ENCODE measurements at places on chromosomes 2 and 18. TPM values are rescaled to one million over a fixed set of nuclear protein-coding genes. Genes with fewer than 3 reads are reported as not detected.

- DNase-seq, result no peak
Measured at GRCh38 chr2:11729362-11730212, 16.8 kb upstream of the LPIN1 start.

The FOXI3 gene
- not detected for polyA plus RNA-seq

DNA sequence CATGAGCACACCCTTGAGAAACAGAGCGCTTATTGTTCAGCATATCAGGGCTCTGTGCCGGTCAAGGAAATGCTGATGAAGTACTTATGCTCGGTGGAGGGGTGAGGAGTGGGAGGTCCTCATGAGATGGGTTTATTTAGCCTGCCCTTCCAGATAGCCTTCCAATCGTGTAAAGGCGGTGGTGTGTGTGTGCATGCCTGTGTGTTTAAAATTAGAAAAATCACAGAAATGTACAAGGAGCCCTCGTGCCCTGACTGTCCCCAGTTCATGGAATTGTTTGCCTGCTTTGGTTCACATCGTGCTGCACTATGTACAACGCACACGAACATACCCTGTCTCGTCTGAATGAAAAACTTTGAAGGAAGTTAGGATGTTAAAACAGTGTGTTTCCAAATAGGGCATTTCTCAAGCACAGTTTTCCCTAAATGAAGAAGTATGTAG lies 158.6 kb downstream of the AQP4 start:
- peak; percentile 52 for DNase-seq

The REG3A gene
- not detected for polyA plus RNA-seq

DNA sequence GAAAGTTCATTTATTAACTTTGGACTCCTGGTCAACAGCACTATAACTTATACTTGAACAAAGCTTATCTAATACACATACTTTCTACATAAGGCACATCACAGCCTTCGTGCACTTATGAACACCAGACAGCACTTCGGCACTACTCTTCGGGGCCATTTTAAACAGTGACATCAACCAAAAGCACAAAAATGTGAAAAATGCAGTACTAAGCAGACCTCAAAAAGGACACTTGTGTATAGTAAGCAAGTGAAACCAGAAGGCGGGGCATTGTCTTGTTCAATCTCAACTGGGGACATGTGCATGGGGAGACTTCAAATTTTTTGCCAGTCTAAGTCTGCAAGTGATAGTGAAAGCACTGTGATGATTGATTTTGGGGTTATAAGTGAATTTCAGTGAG lies 163.0 kb downstream of the NCKAP5 start:
- DNase-seq, result no peak

DNA sequence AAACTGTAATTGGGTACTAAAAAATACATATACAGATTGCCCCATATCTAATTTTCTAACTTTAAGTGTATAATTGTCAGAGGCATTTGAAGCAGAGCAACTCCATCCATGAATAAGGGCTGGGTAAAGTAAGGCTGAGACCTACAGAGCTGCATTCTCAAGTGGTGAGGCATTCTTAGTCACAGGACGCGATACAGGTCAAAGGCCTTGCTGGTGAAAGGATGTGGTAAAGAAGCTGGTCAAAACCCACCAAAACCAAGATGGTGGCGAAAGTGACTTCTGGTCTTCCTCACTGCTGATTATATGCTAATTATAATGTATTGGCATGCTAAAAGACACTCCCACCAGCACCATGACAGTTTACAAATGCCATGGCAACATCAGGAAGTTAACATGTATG lies 50.0 kb downstream of the SLC8A1 start:
- DNase-seq, result no peak

The PRKRA gene
- 68.5 TPM for polyA plus RNA-seq

GRCh38 chr18:21303445-21303844 lies 61.4 kb downstream of the GREB1L start:
- no peak for DNase-seq

The KRCC1 gene
- polyA plus RNA-seq, result 55.4 TPM

The RAB6C gene
- 0.51 TPM for polyA plus RNA-seq

DNA sequence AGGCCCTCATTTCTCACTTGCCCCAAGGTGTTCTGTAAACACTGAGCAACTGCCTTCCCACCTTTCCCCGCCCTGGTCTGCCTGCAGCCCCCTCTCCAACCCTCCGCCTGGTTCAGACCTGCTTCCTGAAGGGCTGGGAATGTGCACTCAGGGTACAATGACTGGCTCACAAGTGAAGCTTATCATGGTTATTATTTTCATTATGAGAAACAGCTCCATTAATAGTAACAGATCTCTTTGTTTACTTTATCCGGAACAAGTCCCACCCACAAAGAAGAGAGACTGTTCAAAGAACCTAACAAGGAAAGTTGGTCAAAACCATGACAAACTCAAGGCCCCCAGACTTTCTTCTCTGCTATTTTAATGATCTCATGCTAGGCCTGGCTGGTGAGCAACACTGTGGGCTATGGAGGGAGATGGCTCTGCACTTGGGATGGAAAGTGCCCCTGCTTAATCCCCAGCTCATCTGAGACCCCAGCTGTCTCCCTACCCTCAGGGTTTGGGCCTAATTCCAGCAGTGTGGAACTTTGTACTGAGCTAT lies 36.7 kb downstream of the ARHGAP25 start:
- no peak for DNase-seq

GRCh38 chr2:11527001-11527400 lies 6.8 kb upstream of the GREB1 start:
- DNase-seq, result no peak

DNA sequence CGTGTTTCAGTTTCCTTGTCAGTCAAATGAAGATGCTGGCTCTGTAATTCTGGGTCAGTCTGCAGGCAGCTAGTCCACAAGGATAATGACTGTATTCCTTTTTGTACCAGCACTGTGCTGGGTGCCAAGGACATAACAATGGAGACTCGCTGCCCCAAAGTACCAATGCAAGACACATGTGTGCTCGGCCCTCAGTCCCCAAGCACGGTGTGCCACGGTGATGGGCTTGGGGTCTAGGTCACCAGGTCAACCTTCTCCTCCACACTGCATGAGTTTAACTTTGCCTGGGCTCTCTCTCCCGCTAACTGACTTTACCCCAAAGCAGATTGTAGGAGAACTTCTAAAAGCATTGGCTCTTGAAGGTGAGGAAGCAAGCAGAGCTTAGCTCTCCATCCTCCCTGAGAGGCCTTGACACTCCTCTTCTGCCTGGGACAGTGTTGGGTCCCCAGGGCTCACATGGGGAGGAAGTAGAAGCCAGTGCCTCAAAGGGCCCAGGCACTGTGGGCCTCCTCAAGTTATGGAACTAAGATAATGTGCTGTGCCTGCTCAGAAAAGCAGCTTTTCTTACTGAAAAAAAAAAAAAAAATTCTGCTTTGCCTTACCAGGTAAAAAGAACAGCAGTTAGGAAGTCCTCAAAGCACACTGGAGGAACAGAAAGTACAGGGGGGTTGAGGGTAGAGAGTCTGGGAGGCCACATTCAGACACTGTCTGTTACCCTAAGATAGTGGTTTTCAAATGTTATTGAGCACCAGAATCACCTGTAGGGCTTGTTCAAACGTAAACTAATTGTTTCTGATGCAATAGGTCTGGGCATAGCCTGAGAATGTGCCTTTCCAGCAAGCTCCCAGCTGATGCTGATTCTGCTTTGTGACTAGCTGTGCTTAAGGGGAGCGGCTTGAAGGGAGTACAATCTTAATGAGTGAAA lies 276.4 kb upstream of the CXCR4 start:
- no peak for DNase-seq

The CYP27A1 gene
- 30.8 TPM for polyA plus RNA-seq

The FZD7 gene
- polyA plus RNA-seq, result 35.8 TPM

The MYO3B gene
- 2.3 TPM for polyA plus RNA-seq

- DNase-seq, result no peak
Measured at GRCh38 chr2:236485519-236485918, 84.1 kb upstream of the ACKR3 start.

GRCh38 chr2:239910404-239910803 lies 114.7 kb downstream of the NDUFA10 start:
- no peak for DNase-seq

DNA sequence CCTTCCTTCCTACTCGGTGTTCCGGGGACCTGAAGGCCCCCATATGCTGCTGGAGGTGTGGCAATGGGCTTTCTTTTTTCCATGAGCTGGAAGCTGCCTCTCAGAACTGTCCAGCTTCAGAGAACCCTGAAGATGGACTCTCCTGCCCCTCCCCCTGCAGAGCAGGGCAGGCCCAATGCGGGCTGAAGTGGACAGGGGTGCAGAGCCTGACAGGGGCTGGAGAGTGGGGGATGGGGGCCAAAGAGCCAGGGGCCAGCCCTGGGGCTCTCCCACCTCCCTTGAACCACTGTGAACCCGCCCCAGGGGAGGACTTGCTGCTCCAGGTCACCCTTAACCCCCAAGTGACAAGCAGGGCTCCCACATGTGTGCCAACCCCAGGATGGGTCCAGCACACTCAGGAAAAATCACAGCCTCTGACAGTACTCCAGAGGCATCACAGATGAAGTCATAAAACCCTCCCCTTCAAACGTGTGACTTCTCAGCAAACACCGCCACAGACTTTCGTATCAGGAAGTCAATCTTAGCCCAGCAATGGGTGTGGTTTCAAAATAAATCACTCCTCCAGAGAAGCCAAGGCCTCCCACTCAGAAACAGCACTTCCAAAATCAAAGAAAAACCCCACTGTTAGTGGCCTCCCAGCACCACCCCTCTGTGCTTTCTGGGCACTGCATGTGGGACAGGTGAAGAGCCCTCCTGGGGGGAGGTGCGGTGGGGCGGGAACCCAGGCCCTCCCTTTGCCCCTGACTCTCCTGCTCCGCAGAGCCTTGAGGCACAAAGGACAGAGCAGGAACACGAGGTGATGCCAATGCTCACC lies 135.8 kb downstream of the HDAC4 start:
- DNase-seq, result no peak

- no peak for DNase-seq
Measured at GRCh38 chr18:31658670-31659575, 25.5 kb downstream of the B4GALT6 start.

DNA sequence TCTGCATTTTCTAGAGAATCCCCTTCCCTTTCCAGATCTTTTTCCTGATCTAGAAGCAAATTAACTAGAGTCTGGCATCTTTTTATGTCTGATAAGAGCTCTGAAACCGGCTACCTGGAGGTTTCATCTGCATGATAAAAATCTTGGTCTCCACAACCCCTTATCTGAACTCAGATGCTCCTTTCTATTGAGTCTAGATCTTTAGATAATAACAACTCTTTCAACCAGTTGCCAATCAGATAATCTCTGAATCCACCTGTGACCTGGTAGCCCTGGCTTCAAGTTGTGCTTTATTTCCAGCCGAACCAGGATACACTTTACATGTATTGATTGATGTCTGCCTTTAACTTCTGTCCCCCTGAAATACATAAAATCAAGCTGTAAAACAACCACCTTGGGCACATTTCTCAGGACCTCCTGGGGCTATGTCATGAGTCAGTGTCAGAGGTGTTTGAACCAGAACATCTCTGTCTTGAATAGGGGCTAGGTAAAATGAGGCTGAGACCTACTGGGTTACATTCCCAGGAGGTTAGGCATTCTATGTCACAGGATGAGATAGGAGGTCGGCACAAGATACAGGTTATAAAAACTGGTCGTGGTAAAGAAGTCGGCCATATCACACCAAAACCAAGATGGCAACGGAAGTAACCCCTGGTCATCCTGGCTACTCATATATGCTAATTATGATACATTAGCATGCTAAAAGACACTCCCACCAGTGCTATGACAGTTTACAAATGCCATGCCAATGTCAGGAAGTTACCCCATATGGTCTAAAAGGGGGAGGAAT lies 20.8 kb downstream of the RALBP1 start:
- no peak for DNase-seq

GRCh38 chr2:14781142-14781541 lies 148.6 kb downstream of the LRATD1 start:
- DNase-seq, result no peak

- no peak for DNase-seq
Measured at GRCh38 chr2:22855761-22856184, 529.2 kb upstream of the KLHL29 start.

GRCh38 chr2:234313558-234313957 lies 183.3 kb downstream of the ARL4C start:
- DNase-seq, result no peak

DNA sequence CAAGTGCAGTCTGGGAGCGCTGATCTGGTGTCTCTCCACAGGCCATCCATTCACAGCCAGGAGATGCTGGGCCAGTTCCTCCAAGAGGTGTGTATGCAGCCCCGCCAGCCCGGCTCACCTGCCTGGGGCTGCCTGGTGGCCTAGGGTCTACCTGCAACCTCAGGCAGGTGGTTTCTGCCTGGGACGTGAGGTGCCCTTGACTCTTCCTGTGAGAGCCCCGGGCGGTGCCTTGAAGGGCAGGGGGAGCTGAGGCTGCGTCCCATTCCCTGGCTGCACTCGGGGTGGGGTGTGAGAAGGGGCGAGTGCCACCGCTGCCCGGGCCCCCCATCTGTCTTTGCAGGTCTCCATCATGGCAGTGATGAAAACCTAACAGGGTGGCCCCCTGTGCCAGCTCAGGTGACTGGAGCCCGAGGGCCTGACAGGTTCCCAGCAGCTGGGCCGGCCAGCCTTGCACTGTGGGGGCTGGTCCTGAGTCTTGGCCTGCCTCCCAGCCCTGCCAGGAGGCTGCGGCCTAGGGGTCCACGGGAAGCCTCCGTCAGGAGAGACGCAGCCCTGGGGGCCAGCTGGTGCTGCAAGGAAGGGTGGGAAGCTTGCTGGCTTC lies 11.9 kb downstream of the CAPN10 start:
- no peak for DNase-seq

The LRP2 gene
- 2.3 TPM for polyA plus RNA-seq

The SLC14A1 gene
- polyA plus RNA-seq, result 1.6 TPM

GRCh38 chr2:50221106-50221505 lies 810.8 kb downstream of the NRXN1 start:
- DNase-seq, result no peak

The IL1F10 gene
- not detected for polyA plus RNA-seq

- DNase-seq, result no peak
Measured at GRCh38 chr2:64581777-64582539, 57.8 kb downstream of the AFTPH start.

GRCh38 chr2:144006139-144006538 lies 513.8 kb downstream of the ZEB2 start:
- DNase-seq, result no peak

DNA sequence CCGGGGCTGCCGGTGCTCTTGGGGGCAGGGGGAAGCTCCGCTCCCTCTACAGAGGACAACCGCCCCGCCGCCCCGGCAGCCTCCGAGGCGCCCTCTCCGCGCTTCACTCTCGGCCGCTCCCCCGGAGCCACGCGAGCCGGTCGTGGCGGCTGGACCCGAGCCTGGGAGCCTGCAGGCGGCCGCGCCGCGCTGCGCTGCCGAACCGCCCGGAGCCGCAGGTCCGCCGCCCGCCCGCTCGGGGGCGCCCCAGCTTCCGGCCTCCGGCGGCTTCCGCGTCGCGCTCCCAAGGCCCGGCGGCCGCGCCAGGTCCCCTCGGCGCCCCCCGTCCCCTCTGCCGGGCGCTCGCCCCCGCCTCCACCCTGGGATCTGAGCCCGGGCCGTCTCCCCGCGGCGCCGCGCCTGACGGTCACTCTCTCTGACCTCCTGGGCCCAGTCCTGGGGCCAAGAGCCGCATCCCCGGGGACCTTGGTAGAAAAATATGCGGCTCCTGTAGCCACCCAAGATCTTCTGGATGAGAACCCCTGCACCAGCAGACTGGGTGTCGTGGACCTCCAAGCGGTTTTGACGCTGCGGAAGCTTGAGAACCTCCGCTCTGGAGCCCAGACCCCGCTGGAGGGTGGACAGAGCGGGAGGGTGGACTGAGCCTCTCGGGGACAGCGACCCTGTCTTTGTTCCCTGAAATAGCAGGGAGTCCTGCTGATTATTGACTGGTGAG lies 44.3 kb downstream of the SERTAD2 start:
- DNase-seq, result no peak

- no peak for DNase-seq
Measured at GRCh38 chr2:68178432-68178831, 20.7 kb downstream of the PNO1 start.

Data from right lung (tissue), 10 donors.